ENCODE measurements at places on chromosomes 12 and 14.

DNA sequence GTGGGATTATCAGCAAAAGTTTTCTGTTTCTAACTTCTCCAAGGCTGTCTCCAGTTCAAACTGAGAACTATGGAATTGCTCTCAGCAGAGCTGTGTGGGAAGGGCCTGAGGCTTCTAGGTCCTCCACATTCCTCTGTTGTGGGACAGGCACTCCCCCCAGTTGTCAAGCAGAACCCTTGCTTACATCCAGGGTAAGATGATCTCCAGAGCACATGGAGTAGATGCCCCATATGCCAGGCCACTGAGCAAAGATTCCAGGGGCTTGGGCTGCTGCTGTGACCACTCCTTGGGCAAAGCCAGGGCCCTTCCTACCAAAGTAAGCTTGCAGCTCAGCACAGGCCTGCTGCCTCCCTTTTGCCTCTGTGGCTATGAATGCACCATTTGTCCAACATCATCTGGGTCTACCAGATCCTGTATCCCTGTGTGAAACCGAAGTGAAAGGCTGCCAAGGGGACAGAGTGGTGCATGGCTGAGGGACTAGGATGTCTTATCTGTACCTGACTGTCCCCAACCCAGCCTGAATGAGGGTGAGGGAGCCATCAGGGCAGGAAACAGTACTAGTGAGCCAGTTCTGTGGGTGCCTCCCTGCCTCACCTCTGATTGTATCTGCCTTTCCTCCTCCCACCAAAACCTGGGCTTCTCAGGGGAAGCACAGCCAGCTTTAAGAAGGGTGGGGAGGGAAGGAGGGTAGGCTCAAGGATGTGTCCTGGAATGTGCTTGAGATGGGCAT lies 13.1 kb upstream of the ESPL1 start:
- DNase-seq: no peak

DNA sequence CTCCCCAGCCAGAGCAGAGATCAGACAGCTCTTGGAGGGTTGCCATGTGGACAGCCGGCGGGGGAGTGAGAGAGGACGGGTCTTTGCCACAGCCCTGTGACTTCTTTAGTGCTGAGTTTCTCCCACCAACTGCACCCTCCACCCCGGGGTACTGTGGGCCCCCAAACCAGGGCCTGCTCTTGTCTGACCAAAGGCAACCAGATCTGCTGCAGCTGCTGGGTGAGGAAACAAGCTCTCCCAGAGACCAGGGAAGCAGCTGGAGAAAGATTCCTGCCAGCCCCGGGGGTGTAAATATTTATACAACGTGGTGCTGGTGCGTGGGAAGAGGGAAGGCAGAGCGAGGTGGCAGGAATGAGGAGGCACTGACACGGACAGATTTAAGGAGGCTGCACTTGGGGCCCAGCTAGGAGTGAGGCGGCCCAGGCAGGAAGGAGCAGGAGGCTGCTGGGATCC lies 14.3 kb upstream of the ZFP36L1 start:
- no peak for DNase-seq

GRCh38 chr12:12819752-12820311 lies 6.7 kb downstream of the DDX47 start:
- no peak for DNase-seq

DNA sequence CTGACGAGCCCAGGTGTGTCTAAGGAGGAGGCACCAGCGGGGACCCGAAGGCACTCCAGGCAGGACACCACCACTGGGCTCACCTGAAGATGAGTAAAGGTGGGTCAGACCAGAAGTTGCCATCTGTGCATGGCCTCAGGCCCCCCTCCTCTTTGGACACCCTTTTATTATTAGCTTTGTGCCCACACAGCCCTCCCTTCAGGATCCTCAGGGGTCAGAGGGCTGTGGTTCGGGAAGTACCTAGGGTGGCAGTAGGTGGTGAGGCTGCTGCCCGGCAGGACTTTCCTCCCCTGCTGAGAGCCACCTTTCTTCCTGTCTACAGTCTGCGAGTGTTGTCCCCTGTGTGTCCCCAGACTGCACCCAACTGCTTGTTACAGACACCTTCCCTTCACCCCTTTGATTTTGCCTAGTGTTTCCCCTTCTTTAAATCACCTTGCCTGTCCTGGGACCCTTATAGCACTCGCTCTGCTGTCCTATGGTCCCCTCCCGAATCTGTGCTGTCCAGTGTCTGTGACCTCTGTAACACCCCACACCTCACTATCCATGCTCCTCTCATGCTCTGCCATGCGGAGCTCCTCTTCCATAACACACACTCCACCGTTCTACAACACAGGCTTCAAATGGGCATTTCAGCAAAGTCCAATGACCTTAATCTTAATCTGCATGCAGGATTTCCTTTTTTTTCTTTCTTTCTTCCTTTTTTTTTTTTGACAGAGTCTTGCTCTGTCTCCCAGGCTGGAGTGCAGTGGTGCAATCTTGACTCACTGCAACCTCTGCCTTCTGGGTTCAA lies 25.7 kb downstream of the SOAT2 start:
- DNase-seq: peak; percentile 18

GRCh38 chr14:73776194-73776537 lies 62.0 kb upstream of the PNMA1 start:
- no peak for DNase-seq

GRCh38 chr12:1796515-1797010 lies 23.8 kb upstream of the LRTM2 start:
- peak; percentile 26 for DNase-seq

- no peak for DNase-seq
These were observed 365.1 kb downstream of the ATP23 start for GRCh38 chr12:58306266-58307000.

DNA sequence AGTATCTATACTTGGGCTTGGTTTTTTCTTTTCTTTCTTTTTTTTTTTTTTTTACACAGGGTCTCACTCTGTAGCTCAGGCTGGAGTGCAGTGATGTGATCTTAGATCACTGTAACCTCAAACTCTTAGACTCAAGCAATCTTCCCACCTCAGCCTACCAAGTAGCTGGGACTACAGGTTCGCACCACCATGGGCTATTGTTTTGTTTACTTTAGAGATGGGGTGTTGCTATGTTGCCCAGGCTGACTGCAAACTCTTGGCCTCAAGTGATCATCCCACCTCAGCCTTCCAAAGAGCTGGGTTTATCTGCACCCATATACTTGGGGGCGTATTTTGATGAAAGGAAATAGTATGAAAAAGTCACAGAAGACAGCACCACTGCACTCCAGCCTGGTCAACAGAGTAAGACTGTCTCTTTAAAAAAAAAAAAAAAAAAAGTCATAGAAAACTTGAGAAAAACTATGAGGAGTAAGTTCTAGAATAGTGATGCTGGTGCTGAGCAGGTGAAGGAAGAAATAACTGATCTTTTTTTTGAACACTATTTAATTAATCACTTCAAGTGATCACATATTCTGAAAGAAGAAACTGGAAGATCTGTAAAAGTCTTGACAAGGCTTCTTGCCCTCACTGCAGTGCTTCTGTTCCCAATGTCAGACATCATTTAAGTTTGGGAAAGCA lies 53.8 kb upstream of the NPFF start:
- no peak for DNase-seq

GRCh38 chr12:48999371-49000131 lies at the start of gene DDN:
Gene DDN, minus strand, starts transcription at chr12:48999375. Its CDS starts 88 bp downstream, at chr12:48999287.
- peak; percentile 39 for DNase-seq

DNA sequence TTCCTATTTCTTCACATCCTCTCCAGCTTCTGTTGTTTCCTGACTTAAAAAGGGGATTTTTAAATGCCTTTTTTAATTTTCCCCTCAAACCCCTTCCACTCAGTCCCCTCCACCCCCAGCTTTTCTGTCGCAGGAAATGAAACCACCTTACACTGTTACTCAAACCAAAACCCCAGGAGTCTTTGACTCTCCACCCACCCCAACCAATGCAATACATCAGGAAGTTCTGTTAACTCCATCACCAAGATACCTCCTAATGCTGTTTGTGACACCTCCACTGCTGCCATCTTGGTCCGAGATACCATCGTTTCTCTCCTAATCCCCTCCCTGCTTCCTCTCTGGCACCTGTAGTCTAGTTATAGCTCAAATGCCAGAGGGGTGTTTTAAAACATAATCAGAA lies 25.4 kb upstream of the CPM start:
- no peak for DNase-seq

DNA sequence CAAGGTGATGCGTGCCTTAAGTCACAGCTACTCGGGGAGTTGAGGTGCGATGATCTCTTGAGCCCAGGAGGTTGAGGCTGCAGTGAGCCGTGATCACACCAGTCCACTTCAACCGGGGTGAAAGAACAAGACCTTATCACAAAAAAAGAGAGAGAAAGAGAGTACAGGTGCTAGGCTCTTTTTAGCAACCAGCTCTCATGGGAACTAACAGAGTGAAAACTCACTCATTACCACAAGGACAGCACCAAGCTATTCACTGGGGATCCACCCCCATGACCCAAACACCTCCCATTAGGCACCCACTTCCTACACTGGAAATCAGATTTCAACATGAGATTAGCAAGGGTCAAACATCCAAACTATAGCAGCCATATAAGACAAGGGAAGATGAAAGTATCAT lies 164.2 kb downstream of the NDUFA12 start:
- DNase-seq: no peak

DNA sequence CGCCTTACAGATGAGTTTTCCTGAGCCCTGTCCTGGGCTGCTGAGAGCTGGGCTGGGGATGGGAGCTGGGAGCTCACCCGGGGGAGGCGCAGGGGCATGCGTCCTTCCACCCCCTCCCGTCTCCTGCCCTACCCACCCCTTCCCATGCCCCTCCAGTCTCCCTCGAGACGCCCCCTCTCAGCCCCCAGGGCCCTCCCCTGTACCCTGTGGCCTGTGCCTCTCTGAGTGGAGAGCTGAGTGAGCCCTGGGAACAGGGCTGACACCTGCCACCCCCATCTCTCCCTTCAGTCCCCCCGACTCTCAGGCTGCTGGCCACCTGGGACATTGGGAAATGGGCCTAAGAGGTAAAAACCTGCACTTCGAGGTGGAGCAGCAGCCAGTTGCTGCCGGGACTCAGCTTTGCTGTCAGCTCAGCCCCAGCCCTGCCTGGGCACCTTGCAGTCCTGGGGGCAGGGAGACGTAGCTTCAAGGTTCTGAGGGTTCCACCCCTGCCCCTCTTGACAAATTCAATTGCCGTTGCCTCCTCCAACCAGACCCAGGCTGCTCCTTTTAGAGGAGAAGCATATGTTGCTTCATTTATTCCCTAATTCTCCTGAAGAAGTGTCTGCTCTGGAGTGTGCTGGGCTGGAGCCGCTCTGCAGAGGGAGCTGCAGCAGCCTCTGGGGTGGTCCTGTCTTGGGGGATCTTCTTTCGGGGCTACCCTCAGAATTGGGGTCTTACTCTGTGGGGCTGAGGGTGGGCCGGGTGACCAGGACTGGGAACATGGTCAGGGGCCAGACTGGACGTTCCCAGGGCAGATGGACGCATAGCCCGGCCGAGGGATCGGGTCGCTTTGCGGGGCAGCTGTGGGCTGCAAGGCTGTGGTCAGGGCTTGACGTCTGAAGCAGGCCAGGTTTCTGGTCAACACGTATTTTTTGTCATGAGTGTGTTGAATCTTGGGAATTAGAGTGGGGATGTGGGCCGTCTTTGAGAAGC lies 141.4 kb downstream of the ADGRD1 start:
- no peak for DNase-seq

DNA sequence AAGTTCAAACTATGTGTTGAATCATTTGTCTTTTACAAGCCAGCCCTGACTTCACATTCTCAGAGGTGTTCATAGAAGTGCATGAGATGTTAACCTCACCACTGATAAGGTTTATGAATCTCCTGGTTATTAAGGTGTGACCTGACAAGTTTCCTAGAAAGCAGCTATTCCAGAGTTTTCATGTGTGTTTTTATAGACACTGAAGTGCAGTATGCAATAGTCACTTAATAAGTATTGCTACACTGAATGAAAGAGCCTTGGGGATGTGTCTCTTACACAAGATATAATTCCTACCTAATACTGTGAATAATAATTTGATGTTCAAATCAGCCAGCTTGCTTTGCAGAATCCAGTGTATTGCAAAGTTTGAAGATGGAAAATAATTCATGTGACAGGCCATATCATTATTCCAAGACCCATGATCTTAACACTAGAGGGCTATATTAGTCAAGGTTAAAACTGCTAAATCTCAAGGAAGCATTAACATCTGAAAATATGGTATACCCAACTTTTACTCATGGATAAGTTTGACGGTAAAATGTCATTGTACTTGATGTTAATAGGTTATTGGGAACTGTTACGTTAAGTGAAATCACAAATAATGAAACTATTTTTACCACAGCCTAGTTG lies 13.0 kb downstream of the SLC25A3 start:
- peak; percentile 71 for DNase-seq

DNA sequence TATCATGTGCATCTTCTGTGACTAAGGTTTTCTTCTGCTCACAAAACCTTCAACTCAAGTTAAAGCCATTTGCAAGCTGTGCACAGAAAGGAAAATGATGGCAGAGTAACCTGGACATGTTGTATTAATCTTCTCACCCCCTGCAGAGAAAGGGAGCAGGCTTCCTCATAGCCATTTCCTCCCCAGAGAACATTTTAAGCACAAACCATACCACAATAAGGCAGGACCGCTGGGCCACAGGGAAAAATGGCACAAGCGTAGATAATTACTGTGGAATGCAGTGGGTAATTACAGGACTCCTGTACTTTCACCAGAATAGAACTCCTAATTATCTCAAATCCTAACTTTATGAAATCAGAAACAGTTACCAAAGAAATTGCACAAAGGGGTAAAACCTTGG lies 215.7 kb downstream of the KIF21A start:
- no peak for DNase-seq

DNA sequence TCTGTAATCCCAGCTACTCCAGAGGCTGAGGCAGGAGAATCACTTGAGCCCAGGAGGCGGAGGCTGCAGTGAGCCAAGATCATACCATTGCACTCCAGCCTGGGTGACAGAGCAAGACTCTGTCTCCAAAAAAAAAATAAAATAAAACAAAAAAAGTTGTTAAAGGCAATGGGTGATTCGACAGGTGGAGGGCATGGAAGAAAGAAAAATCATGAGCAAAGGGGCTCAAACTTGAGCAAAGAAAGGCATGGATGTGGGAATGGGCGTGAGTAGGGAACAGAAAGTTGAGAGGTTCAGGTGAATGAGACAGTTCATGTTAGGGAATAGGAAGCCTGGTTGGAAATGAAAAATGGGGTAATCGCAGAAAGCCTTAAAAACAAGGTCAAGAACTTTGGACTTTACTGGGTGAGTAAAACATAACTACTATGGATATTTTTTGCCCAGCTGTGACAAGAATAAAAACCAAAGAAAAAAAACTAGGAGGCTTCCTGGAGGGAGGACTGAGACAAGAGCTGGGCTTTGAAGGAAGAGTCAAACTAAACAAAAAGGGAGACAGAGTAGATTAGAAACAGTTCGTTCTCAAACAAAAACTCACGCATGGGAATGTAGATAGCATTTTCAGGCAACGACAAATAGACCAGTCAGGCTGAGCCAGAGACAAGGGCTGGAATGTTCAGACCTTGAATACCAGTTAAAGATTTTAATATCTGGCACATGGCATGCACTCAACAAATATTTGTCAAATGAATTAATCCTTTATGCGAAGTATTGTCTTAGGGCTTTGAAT lies 18.8 kb downstream of the PYM1 start:
- no peak for DNase-seq

- no peak for DNase-seq
These were observed 67.9 kb upstream of the ESRRB start for GRCh38 chr14:76307786-76308780.

All from AML-193 (cell line).